Myometrial cell (primary cell): ENCODE measurements at places on chromosomes 5 and 9. TPM values are rescaled to one million over a fixed set of nuclear protein-coding genes. Genes with fewer than 3 reads are reported as not detected.

The PCDHB12 gene
- not detected in 2 replicates for total RNA-seq

The PCA3 gene
- not detected in 2 replicates for total RNA-seq

The ELOVL7 gene
- not detected in 2 replicates for total RNA-seq

The ZNF462 gene
- total RNA-seq = 5.0 and 6.1 TPM in 2 replicates

The TMEM174 gene
- total RNA-seq = not detected in 2 replicates

The ZBED3 gene
- 0.35 and 1.4 TPM in 2 replicates for total RNA-seq

The OLFML2A gene
- 14.1 and 33.0 TPM in 2 replicates for total RNA-seq

The PPP1R26 gene
- 8.9 and 11.0 TPM in 2 replicates for total RNA-seq

The PCDHA4 gene
- total RNA-seq = 0.35 TPM in 1 of 2 replicates, not detected in the other

The GPR150 gene
- 0.18 and 0.86 TPM in 2 replicates for total RNA-seq

The ZNG1F gene
- total RNA-seq = 1.4 and 3.0 TPM in 2 replicates

The NME5 gene
- 0.86 and 2.5 TPM in 2 replicates for total RNA-seq

The ZBTB5 gene
- 2.8 and 4.3 TPM in 2 replicates for total RNA-seq

The CLK4 gene
- 4.4 and 7.8 TPM in 2 replicates for total RNA-seq

The LCN2 gene
- total RNA-seq = not detected in 2 replicates

The C5orf46 gene
- not detected in 2 replicates for total RNA-seq

The ENTREP1 gene
- not detected in 2 replicates for total RNA-seq

The DIRAS2 gene
- under 0.01 and 0.18 TPM in 2 replicates for total RNA-seq

The GABRA6 gene
- total RNA-seq = not detected in 2 replicates

The UGT3A1 gene
- total RNA-seq = not detected in 2 replicates

The SLC25A2 gene
- total RNA-seq = under 0.01 TPM in 1 of 2 replicates, not detected in the other

The SLC34A3 gene
- not detected in 2 replicates for total RNA-seq

The F12 gene
- 2.8 TPM in 1 of 2 replicates, not detected in the other for total RNA-seq

The CDC37L1 gene
- total RNA-seq = 19.5 and 28.3 TPM in 2 replicates

The CDH9 gene
- not detected in 2 replicates for total RNA-seq

The FBP2 gene
- 0.29 TPM in 1 of 2 replicates, not detected in the other for total RNA-seq

The GLIPR2 gene
- 17.9 and 29.2 TPM in 2 replicates for total RNA-seq

The SNCAIP gene
- 14.4 and 26.2 TPM in 2 replicates for total RNA-seq

The HNRNPK gene
- 570 and 620 TPM in 2 replicates for total RNA-seq

The TIFAB gene
- not detected in 2 replicates for total RNA-seq

The PPP2R2B gene
- total RNA-seq = 0.29 TPM in 1 of 2 replicates, not detected in the other

The FBXO10 gene
- total RNA-seq = 5.5 and 9.0 TPM in 2 replicates

The PCDHGA2 gene
- total RNA-seq = 0.53 and 1.4 TPM in 2 replicates

The DENND1A gene
- total RNA-seq = 22.2 and 22.8 TPM in 2 replicates

The SERF1A gene
- total RNA-seq = 0.29 and 16.5 TPM in 2 replicates

The MCC gene
- total RNA-seq = 8.6 and 12.8 TPM in 2 replicates

The ADAMTS13 gene
- total RNA-seq = 0.86 and 0.89 TPM in 2 replicates

The ZNF608 gene
- total RNA-seq = 0.18 and 0.29 TPM in 2 replicates

The IL9 gene
- not detected in 2 replicates for total RNA-seq

The FCN2 gene
- total RNA-seq = not detected in 2 replicates

The N4BP3 gene
- 0.29 and 0.89 TPM in 2 replicates for total RNA-seq

The TERT gene
- not detected in 2 replicates for total RNA-seq
